Omental fat pad (tissue), 4 donors: ENCODE measurements at places on chromosomes 7 and 10. TPM values are rescaled to one million over a fixed set of nuclear protein-coding genes. Genes with fewer than 3 reads are reported as not detected.

DNA sequence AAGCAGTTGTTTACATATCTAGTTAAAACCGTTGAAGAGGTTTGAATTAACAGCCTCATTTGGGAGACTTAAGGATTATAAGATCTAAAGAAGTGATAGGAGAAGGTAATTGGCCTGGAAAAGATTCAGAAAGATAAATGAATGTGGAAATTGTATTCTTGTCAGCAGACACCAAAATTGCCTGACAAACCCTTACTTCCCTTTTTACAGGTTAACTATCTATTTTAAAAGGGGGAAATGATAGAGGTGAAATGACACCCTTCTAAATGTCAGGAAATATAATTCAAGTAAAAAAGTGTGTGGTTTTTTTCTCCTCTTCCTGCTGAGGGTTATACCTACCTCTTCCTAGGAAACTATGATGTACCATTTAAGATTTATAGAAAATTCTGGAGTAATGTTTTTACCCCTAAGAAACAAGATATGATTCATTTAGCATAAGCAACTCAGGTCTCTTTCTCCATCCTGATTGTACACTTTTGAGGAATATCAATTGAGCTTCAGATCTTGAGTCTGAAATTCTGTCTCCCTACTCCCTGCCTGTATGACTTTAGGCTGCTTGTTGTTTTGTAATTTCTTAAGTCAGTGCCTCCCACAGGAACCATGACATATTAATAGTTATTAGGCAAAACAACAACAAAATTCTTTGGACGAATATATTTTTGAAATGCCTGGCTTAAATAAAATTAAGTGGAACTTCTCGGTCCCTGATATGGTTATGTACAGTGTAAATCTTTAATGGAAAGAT is 250.4 kb downstream of the RNLS start:
- DNase-seq, result no peak

- no peak for DNase-seq
These were observed 11.6 kb downstream of the TMEM273 start for GRCh38 chr10:49176310-49177268.

- no peak for DNase-seq
These were observed 194.1 kb downstream of the SKAP2 start for GRCh38 chr7:26670290-26670689.

- no peak for DNase-seq
These were observed 115.3 kb upstream of the AMPH start for GRCh38 chr7:38746438-38746837.

GRCh38 chr10:33938001-33938400 is 603.5 kb upstream of the NRP1 start:
- DNase-seq, result no peak

GRCh38 chr10:101807158-101807557 is 11.1 kb downstream of the OGA start:
- no peak for DNase-seq

DNA sequence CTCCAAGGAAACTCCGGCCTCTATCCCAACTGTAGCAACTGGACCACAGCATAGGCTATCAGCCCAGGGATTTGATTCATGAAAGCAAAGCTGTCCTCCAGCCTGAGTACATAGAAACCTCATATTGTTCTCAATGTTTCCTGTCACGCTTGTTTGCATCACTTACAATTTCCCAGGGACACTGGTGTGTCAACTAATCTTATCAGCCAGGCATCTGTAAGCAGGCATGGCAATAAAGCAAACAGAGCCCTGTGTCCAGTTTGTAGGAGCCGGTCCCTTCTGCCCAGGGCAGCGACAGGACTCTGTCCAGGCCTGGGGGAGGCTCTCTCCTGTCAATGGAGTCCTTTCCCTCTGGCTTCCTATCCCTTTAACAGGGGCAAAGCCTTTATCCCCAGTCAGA is 23.0 kb upstream of the CDHR3 start:
- no peak for DNase-seq

DNA sequence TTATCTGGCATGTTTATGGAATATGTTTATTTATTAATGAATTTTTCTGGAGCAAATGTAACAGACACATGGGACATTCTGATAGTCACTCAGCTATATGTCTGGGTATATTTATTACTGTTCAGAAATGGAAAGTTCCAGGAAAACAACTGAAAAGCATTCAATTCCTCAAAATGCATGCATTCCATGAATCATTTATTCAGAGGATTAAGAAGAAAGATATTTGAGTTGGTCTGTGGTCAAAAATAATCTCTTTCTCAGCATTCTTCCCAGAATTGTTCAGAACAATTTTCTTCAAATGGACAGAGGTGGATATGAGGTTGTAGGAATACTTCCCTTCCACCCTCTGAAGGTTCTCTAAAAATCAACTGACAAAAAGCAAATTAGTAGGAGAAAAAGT is 97.6 kb upstream of the ITGB1 start:
- no peak for DNase-seq

DNA sequence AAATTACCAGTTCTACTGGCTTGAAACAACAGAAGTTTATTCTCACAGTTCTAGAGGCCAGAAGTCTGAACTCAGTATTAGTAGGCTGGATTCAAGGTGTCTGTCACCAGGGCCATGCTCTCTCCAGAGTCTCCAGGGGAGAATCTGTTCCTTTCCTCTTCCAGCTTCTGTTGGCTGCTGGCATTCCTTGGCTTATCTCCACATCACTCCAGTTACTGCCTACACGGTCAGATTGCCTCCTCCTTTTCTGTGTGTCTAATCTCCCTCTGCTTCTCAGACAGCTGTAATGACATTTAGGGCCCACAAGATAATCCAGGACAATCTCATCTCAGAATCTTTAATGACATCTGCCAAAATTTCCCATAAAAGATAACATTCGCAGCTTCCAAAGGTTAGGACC is 36.6 kb downstream of the MAPK8 start:
- no peak for DNase-seq

DNA sequence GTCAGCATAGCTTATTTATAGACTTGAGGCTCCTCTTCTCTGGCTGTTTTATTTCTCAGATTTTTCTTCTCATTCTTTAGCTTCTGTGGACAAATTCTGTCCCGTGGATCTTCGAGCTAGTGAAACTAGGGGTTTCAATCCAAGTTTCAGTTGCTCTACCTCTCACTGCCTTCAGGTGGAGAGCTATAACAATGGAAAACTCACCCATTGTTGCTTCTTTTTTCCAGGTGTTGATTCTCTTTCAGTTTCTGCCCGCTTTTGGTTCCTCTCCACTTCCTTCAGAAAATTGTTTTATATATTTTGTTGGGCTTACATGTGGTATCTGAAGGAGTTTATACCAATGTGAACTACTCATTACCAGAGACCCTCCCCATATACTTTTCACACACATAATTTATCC is 266.1 kb downstream of the TCF7L2 start:
- no peak for DNase-seq

DNA sequence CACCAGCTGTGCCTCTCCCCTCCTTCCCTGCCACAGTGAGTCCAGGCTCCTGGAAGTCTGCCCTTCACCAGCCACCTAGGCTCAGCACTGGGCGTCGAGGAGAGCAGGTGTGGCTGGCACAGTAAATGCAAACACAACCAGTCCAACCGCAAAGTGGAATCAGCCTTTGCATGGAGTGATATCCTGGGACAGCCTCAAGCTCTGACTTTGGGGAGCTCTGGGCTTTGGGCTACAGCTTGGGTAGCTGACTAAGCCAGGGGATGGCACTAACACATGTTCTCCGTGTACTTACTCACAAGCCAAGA is 312.4 kb downstream of the KCNMA1 start:
- no peak for DNase-seq

PNLIPRP1 gene
- total RNA-seq, result not detected

PRPS1L1 gene
- not detected for total RNA-seq

RASSF4 gene
- total RNA-seq, result 75.1 TPM

FAM107B gene
- 41.4 TPM for total RNA-seq

RARRES2 gene
- total RNA-seq, result 433 TPM
